ENCODE measurements at places on chromosomes 4 and X. TPM values are rescaled to one million over a fixed set of nuclear protein-coding genes. Genes with fewer than 3 reads are reported as not detected.

Gene MAGEA1
- not detected for total RNA-seq

Gene FRMD7
- not detected for total RNA-seq

Gene L1CAM
- not detected for total RNA-seq

Gene MRFAP1
- total RNA-seq, result 224 TPM

Measured in OCI-LY7 (cell line).